Coronary artery (tissue), 2 donors: ENCODE measurements at places on chromosomes 11 and 22.

DNA sequence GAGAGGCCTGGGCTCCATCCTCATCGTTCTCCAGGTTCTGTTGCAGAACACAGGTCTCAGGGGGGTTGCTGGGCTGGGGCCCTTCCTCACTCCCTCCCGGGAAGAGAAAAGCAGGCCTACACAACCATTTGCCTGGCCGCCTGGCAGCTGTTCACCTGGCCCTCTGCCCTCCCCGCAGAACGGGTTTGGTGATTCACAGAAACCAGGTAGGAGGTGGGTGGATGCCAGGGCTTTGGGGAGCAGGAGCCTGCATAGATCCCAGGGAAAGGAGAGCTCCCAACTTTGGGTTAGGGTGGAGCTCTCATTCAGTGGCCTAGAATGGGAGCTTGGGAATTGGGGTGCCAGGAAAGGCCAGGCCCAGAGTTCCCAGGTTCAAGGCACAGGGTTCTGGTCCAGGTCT is 995 bp downstream of the TMEM134 start:
- no peak for DNase-seq

- DNase-seq = no peak
Observed at GRCh38 chr11:112597286-112597790, 336.7 kb upstream of the PLET1 start.

- DNase-seq = no peak
Observed at GRCh38 chr11:116501728-116502127, 271.1 kb downstream of the BUD13 start.

- DNase-seq = no peak
Observed at GRCh38 chr11:9821008-9821752, 157.3 kb downstream of the SWAP70 start.

- no peak for DNase-seq
Observed at GRCh38 chr11:30985536-30985935, 384.0 kb downstream of the DCDC1 start.

DNA sequence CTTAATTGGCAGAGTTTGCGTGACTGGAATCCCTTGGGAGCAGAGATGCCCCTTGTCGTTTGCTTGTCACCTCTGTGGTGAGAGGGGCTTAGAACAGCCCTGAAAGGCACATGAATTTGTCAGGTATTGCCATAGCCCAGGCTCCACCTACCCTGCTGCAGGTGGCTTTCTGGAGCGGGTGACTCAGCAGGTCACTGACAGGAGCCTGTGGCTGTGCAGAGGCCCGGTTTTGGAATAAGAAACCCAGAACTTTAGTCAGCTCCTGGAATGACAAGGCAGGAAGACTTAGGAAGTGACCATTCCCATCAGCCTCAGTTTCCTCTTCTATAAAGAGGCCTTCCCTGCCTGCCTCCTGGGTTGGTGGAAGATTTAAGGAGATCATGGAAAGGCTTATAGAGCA is 539.7 kb downstream of the INSC start:
- DNase-seq = no peak

DNA sequence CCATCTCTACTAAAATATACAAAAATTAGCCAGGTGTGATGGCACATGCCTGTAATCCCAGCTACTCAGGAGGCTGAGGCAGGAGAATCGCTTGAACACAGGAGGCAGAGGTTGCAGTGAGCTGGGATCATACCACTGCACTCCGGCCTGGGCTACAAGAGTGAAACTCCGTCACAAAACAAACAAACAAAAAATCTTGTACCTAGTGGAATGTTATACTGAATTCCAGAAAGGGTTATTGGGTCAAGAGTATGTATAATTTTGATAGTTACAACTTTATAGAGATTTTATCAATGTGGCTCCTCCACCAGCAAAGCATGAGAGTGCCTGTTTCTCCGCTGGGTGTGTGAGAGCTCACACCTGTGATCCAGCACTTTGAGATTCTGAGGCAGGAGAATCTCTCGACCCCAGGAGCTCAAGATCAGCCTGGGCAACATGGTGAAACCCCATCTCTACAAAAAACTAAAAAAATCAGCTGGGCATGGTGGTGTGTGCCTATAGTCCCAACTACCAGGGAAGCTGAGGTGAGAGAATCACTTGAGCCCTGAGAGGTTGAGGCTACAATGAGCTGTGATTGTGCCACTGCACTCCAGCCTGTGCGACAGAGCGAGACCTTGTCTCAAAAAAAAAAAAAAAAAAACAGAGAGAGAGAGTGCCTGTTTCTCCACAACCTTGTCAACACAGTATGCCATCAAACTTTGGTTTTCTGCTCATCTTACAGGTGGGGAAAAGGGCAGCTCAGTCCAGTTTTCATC is 12.7 kb upstream of the FOLR1 start:
- no peak for DNase-seq

DNA sequence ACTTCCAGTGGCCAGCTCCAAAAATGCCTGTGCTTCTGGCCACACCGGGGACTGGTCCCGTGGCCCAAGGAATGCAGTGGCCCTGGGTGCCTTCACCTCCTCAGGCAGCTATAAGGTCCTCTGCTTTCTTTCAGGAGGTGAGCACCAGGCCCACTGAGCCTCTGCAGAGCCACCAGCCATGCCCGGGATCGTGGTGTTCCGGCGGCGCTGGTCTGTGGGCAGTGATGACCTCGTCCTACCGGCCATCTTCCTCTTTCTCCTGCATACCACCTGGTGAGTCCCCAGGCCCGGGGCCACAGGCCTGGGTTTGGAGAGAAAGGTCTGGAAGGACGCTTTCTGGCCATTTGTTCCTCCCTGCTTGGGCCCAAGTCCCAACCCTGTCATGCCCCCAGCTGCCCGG is 32.5 kb upstream of the MYRF start:
- DNase-seq = no peak

DNA sequence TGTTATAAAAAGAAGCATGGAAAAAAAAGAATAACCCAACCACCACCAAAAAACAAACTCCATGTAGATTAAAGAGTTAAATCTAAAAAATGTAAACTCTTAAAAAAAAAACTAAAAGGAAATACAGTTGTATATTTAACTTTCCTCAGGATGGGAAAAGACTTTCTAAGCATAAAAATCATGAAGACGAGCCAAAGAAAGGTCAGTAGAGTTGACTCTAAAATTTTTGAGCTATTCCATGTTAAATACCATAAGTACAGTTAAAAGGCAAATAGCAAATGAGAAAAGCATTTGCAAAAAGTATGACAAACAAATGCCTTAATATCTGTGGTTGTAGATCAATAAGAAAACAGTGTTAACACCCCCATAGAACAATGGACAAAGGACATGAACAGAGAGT is 28.0 kb upstream of the C11orf96 start:
- no peak for DNase-seq

DNA sequence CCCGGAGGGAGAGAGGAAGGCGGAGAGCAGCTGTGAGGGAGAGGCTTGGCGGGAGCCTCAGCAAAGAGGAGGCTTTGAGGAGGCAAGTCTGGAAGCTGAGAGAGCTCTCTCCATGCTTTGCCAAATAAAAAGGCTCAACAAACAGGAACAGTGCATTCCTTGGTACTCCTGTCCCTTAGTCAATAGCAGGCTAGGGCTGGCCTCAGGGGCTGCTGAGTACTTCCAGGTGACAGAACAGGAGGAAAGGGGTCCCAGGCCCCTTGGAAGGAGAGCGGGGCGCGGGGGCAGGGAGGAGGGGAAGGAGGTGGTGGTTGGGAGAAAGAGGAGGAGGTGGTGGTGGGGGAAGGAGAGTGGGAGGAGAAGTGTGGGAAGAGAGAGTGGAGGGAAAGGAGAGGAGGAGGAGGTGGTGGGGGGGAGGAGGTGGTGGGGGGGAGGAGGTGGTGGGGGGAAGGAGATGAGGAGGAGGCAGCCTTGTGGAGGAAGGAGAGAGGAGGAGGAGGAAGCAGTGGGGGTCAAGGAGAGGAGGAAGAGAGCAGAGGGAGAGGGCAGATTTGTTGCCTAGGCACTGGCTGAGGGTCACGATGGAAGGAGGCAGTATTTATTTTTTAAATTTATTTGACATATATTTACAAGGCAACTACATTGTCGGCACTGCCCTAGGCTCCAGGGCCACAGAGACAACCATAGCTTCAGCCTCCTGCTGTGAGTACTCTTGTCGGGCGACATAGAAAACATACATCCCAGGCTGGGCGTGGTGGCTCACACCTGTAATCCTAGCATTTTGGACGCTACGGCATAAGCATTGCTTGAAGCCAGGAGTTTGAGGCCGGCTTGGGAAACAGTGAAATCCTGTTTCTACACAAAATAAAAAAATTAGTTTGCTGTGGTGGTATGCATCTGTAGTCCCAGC is 74.2 kb upstream of the ZBED5 start:
- DNase-seq = no peak

DNA sequence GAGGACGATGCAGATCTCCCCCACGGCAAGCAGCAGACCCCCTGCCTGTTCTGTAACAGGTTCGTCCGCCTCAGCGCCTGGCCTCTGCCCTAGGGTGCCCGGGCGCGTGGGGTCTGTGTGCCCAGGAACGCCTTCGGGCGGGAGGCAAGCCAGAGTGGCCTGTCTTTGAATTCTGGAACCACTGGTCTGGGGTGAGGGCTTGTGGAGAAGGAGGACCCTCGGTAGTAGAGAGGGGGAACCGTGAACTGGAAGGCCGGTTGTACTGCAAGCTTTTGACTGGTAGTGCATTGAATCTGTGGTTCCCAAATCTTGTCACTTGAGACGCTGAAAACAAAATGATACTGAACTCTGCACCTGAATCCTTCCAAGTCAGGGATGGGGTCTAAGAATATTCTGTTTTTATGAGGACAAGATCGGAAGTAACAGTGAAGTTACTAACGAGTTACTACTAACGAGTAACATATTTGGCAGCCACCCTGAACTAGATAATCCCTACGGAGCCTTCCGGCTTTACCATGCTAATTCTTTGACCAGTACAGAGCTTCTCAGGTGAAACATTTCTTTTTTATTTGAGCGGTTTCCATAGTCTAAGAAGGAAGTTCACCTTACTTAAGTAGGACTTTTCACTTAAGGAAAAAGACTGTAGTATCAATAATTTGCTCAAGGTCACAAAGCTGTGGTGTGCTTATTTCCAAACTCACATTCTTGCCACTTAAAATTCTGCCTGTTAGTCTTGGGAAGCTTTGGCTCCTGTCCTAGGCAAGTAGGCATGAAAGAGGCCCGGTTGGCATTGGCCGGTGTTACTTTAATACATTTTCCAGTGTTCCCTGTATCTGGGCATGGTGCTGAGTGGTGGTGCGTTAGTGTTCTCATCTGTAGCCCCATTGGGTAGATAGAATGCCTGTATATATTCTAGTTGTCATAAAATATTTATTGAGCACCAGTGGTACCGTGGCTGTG is 860 bp downstream of the PRMT3 start:
- no peak for DNase-seq

DNA sequence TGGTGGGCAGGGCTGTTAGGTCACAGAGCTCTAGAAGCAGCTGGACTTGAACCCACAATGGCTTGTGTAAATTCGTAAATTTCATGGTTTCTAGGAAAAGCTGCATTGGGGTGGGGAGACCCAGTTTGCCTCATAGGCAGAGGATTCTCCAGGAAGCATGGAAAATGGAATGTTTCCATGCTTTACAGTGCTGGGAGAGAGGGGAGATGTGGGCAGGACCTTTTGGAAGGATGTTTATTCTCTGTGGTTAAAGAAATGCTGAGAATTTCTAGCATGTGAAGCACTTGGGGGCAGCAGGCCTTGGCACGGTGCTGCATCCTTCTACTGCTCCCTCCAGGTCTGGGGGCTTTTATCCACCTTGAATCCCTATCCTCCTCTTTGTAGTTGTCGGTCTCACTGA is 46.3 kb downstream of the TRAF6 start:
- DNase-seq = no peak

DNA sequence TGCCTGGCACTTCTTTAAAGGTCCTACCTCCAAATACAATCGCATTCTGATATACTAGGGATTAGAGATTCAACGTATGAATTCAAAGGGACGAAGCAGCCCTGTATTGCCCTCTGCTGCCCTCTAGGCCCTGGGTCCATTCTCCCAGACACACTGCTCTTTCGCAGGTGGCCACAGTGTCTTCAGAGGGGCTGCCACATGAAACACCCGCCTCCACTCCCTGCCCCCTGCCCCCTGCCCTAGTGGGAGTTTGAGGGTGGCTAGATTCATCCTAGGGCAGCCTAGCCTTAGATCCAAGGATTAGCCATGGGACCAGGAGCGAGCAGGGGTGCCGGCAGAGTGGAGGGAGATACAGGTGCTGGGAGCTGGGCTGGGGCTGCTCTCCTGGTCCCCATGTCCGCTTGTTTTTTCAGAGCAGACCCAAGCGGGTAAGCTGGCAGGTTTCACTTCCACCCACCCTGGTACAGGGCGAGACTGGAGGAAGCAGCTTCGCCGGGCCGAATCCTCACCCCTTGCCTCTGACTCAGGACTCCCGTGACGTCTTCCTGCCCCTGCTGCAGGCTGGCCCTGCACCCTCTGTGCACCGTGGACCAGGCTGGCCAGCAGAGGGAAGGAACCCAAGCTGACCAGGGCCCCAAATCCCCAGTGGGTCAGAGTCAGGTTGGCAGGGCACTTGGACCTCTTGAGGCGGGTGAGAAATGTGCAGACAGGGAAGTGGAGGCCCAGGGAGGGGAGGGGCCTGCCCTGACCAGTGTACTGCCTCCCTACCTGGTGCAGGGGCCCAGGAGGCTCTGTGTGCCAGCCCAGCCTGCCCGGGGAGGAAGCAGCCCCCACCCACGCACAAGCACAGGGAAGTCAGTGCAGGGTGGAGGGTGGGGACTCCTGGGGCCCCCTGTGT is 28.4 kb upstream of the HMOX1 start:
- peak; percentile 87 for DNase-seq

- DNase-seq = no peak
Observed at GRCh38 chr11:128052912-128053641, 534.3 kb downstream of the ETS1 start.

DNA sequence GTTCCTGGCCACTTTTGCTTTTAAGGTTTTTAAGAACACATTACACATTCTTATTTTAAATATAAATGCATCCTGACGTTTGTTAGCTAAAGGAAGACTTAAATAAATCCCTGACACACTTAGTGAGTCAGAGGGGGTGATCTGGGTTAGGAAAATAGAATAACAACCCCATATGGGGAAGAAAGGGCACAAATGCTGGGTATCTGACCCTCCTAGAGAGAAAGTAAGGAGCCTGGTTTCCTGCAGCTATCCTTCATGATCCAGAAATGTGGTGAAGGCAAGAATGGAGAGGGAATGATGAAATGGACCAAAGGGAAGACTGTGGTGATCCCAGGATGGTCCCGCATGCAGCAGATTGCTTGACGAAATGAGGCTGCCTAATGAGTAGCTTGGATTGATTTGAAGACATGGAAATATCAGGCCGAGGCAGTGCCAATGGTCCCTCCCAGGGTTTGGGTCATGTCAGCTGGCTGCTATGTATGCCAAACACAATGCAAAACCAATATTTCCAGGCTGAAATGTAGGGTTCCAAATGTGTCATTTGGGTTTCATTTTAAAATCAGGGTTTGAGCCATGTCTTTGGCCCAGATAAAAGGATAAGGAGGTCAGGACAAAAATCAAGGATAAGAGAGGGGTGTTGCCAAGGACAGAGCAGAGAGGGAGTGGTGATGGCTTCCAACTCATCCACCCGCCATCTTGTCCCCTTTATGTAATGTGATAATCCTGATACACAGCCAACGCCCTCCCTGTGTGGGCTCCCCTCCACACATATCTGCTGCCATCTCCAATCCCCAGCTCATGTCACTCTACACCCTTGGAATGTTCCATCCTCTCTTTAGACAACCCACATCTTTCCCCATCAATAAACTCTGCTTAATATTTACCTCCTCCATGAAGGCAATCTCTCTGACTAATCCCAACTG is 135.1 kb upstream of the PITPNB start:
- no peak for DNase-seq
